ENCODE measurements at places on chromosomes 6 and 20. TPM values are rescaled to one million over a fixed set of nuclear protein-coding genes. Genes with fewer than 3 reads are reported as not detected.

Gene GLP1R
- 0.05 TPM for total RNA-seq

Gene EPB41L1
- 0.36 TPM for total RNA-seq

Gene TFAP2A
- total RNA-seq = 0.21 TPM

Gene HRH3
- total RNA-seq = not detected

Gene CFAP206
- not detected for total RNA-seq

Gene NTSR1
- not detected for total RNA-seq

Gene LRFN2
- not detected for total RNA-seq

Gene RPS6KA2
- total RNA-seq = 1.0 TPM

Gene SIRPB2
- not detected for total RNA-seq

Gene HSD17B8
- 30.8 TPM for total RNA-seq

Gene HFE
- 3.2 TPM for total RNA-seq

Gene EMILIN3
- not detected for total RNA-seq

Gene SLC13A3
- total RNA-seq = not detected

Gene ASIP
- not detected for total RNA-seq

- DNase-seq = no peak
Measured at GRCh38 chr6:145839653-145840052, 25.1 kb upstream of the FBXO30 start.

DNA sequence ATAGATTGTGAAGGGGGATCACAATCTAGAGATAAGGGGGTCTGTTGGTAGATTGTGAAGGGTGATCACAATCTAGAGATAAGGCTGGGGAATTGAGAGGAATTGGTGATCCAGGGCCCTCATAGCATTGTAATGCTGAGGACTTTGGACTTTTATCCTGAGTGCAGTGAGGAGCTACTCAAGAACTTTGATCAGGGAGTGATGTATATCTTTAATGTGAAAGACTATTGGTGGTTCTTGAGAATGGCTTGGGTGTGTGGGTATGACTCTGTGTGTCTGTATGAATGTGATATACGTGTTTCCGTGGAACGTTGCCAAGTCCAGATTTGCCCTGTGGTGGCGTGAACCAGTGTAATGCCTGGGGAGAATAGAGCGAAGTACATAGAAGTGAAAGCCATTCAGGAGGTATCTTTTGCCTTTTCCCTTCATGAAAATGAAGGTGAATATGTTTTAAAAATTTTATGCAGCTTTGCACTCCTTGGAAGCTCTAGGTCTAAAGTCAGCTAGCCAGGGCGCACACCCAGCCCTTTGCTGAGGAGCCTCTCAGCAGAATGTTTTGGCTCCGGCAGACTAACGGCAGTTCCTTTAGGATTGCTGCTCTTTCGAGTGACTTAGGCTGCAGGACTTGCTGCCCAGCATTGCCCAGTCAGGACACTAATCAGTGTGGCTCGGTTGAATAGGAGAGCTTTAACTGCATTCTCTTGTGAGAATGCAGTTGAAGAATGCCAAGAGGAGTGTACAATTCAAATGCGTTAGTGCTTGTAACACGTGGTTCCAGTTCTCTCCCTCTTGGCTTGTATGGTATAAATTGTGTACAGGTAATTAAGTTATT lies 3.5 kb downstream of the ZFAND3 start:
- no peak for DNase-seq

- peak; percentile 8 for DNase-seq
Measured at GRCh38 chr6:10146715-10147451, 268.0 kb downstream of the TFAP2A start.

- DNase-seq = no peak
Measured at GRCh38 chr20:22525821-22526220, 58.6 kb downstream of the FOXA2 start.

GRCh38 chr6:22892452-22892851 lies 323.1 kb downstream of the HDGFL1 start:
- DNase-seq = no peak

DNA sequence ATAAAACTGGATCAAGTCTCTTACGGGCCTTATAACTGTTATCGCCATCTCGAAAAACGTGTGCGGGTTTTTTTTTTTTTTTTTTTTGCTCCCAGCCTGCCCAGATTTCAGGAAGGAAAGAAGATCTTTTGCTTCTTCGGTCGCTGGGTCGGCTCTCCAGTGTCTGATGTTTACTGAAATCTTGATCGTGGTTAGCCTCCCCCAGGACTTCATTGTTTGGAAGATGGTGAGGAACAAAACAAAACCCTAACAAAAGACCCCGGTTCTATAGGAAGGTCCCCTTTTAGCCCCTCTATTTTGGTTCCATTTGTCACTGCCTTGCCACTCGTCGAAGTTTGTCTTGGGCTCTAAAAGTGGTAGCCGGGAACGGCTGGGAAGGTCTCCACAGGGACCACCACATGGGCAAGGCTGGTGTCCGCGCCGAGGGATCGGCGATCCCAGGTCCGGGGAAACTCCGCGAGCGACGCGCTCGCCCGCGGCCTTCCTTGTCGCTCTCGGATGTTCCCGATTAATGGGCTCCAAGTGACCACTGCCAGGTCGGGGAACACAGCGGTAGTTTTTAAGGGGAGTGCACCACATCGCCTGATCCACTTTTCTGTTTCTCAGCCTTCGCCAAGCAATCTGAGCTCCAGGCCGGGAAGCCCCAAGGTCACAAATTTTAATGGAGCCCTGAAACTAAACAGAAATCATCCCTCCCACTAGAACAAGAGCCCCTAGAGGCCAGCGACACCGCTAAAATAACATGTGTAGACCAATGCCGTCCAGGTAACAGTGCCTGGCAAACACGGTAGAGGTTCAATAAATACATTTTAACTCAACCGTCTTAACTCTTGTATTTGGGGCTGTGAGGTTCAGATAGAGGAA lies 27.0 kb downstream of the TRIM27 start:
- no peak for DNase-seq

DNA sequence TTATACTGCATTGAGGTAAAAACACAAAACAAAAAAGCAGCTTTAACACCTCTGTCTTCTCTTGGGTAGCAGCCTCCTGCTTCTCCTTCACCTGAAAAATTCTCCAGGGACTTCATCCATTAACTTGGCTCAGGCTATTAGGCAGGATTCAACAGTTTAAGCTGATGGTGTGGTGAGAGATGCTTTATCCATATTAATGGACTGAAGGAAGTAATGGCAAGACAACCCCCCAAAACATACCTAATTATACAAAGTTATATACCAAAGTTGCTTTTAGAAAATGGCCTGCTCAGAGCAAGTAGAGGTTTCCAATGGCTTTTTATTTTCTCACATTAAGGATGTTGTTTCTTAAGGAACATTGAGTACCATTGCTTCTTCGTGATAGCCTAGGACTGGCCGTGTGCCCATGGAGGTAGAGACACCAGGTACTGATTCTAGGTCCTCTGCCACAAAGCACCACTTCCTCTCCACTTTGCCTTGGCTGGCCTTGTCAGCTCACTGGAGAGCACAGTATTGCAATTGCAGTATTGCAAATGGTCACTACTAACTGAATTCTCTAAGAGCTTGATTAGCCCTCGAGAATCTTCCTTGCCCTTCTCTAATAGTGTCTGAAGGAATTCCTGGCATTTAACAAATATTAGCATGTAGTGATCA lies 7.3 kb downstream of the EDN1 start:
- DNase-seq = no peak

DNA sequence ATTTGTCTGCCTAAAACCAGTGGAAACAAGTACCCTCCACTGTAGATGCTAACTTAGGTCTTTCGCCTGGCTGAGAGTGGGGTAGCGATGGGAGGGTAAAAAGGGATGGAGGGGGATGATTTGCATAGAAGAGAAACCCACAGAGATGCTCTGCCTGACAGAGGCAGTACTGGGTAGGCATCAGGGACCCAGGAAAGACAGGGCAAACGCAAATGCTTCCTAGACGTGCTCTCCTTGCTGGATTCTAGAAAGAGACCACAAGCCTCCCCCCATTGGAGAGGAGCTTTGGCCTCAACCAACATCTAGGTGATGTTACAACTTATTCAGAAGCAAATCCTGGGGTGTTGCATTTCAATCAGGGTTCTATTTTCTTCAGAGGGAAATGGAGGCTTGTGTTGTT lies 3.2 kb downstream of the OLIG3 start:
- DNase-seq = no peak

GRCh38 chr6:89356642-89357170 lies 4.2 kb upstream of the UBE2J1 start:
- DNase-seq = no peak

GRCh38 chr6:128882991-128883611 lies at the start of gene LAMA2:
LAMA2 (plus strand) TSS chr6:128883138; CDS start chr6:128883246, 108 bp downstream.
- DNase-seq = no peak

DNA sequence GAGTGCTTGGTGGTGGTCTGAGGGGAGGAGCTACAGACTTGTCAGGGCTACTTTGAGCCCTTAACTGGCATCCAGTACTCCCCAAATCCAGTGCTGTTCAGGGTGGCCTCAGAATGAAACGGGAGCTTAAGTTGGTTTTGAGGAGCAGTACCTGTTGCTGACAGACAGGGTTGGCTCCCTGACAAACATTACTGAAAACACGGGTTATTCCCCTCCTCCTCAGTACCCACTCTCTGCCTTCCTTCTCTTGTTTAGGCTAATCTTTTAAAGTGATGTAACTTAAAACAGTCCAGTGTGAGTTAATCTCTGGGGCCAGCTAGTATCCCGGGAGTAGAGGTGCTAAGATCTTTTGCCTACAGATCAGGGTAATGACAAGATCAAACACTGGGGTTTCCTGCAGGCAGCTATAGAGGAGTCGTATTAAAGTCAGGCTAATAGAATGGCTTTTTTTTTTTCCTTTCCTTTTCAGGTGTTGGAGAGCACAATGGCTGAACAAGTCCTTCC lies 3.7 kb downstream of the TNFAIP3 start:
- DNase-seq = no peak

DNA sequence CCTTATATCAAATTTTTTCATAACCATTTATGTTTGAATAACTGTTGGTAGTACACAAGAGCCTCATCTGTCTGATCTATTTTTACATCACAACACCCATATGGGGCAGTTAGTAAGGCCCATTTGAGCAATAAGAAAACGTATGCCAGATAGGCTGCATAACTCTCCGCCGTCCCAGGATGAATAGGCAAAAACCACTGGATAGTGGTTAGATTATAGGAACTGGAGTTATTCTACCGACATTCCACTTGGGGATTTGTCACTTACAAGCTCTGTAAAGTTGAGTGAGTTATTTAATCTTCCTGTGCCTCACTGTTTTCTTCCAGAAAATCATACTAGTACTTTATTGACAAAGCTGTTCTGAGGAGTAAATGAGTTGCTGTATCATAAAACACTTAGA lies 881.9 kb downstream of the QKI start:
- DNase-seq = no peak

- peak; percentile 5 for DNase-seq
Measured at GRCh38 chr6:116866281-116866871, 10.7 kb upstream of the RFX6 start.

GRCh38 chr6:115511771-115512170 lies 548.9 kb downstream of the FRK start:
- no peak for DNase-seq

DNA sequence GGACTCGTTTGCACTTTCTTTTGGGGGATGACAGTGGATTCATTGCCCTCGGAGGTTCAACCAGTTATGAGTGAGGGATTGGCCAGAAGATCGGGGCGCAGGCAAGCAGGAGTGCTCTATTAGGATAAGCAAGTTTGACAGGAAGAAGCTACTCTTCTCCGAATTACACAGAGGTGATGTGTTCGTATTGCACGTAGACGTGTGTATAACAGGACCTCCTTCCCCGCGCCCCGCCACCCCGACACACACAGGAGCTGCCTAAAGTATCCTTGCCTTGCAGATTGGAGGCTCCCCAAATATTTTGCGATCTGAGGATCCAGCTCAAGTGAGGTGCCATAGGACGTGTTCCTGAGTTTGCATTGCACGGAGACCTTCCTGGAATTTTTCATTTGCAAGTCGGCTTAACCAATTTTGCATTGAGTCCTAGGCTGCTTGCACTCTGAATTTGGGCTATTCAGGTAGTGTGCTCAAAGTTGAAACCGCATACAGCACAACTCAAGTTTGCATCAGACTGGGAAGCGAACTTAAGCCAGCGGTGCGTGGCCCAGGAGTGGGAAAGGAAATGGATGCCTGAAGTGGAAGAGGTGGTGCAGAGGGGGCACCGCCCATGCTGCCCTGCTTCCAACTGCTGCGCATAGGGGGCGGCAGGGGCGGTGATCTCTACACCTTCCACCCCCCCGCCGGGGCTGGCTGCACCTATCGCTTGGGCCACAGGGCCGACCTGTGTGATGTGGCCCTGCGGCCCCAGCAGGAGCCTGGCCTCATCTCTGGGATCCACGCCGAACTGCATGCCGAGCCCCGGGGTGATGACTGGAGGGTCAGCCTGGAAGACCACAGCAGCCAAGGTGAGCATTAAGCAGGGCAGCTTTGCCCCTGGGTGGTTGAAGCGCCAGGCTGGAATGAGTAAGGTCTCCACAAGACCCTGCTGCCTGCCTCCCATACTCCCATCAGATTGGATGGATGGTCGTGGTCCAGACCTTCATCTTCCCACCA lies 770 bp downstream of the TCF19 start:
- no peak for DNase-seq

DNA sequence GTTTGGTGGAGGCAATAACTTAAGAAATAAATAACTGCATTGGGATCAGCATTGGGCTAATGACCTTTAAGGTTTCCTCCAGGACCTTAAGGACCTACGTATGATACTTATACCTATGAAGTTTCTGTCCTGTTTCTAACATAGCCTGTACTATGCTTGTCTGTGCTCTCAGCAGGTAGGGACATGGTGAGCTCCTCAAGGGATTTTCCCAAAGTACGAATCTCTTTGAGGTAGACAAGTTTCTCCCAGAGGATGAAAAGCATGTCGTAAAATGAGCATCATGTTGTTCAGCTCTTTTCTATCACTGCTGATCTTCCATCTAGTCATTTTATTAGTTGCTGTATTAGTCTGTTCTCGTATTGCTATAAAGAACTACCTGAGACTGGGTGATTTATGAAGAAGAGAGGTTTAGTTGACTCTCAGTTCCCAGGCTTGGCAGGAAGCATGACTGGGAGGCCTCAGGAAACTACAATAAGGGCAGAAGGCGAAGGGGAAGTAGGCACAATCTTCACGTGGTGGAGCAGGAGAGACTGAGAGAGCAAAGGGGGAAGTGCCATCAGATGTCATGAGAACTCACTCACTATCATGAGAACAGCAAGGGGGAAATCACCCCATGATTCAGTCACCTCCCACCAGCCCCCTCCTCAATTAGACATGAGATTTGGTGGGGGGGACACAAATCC lies 77.8 kb upstream of the TGM3 start:
- DNase-seq = peak; percentile 20

All from GM12878 (cell line).